ENCODE measurements at places on chromosomes 2 and 18. TPM values are rescaled to one million over a fixed set of nuclear protein-coding genes. Genes with fewer than 3 reads are reported as not detected.

- no peak for DNase-seq
Observed at GRCh38 chr18:59792353-59792752, 95.1 kb upstream of the CCBE1 start.

The SCN2A gene
- not detected for total RNA-seq

DNA sequence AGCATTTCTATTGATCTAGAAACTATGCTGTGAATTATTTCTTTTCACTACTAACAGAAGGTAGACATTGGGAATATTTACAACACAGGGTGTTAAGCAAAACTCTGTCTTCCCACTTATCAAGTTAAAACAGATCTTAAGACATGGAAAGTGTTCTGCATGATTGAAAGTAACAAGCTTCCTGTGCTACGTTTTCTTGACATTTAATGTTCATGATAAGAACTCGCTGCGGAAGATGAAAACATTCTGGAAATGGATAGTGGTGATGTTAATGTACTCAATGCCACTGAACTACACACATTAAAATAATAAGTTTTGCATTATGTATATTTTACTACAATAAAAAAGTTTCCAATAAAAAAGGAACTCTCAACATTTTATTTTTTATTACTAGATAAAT, 74.4 kb upstream of the SCN7A start:
- no peak for DNase-seq

DNA sequence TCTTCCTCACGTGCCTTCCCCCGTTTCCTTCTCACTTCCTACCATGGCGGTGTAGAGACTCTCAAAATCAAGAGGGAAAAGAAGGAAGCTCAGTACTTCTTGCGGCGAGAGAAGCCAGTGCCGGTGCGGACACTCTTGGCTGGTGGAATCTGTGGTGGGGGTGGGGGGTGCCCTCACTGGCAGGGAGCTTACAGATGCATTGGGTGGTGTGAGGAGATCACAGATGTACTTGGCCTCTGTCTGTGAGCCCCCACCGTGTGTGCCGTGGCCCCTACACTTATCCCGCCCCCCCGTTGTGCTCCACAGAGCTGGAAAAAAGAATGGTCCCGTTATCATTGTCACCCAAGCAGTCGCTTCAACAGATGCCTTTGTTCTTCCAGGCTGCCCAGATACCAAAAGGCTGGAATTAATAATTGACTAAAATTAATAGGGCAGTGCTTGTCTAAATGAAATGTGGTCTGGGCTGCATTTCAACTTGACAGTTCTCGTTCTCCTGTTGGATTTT, 79.8 kb downstream of the VAPA start:
- DNase-seq = no peak

GRCh38 chr2:97797355-97797754, 84.0 kb downstream of the ZAP70 start:
- DNase-seq = no peak

GRCh38 chr2:175889701-175890302, 112.3 kb downstream of the LNPK start:
- no peak for DNase-seq

DNA sequence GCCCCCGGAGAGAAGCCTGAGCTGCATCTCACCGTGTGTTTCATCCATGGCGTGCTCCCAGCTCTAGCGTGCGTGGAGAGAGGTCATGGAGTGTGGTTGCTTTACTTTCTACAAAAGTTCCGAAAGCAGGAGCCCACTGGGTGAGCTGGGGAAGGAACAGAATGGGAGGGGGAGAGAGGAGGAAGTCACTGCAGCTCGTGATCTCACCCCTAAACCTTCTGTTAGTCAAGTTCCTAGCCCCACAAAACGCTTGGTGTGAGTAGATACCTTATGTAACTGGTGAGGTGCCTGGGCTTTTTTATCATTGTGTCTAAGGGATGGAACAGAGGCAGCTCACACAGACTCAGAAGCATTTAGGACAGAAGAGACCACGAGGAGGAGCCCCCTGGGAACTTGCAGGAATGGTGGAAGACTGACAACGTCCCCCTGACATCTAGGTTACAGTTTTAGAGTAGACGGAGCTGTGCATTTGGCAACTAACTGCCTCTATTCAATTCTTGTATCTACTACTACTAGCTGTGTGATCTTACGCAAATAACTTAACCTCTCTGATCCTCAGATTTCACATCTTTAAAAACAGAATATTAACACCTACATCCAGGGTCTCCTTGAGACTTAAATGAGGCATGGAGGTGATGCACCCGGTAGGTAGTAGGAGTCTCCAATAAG, 123.3 kb downstream of the ARL4C start:
- no peak for DNase-seq

- no peak for DNase-seq
Observed at GRCh38 chr2:230974096-230974913, 21.6 kb upstream of the SPATA3 start.

DNA sequence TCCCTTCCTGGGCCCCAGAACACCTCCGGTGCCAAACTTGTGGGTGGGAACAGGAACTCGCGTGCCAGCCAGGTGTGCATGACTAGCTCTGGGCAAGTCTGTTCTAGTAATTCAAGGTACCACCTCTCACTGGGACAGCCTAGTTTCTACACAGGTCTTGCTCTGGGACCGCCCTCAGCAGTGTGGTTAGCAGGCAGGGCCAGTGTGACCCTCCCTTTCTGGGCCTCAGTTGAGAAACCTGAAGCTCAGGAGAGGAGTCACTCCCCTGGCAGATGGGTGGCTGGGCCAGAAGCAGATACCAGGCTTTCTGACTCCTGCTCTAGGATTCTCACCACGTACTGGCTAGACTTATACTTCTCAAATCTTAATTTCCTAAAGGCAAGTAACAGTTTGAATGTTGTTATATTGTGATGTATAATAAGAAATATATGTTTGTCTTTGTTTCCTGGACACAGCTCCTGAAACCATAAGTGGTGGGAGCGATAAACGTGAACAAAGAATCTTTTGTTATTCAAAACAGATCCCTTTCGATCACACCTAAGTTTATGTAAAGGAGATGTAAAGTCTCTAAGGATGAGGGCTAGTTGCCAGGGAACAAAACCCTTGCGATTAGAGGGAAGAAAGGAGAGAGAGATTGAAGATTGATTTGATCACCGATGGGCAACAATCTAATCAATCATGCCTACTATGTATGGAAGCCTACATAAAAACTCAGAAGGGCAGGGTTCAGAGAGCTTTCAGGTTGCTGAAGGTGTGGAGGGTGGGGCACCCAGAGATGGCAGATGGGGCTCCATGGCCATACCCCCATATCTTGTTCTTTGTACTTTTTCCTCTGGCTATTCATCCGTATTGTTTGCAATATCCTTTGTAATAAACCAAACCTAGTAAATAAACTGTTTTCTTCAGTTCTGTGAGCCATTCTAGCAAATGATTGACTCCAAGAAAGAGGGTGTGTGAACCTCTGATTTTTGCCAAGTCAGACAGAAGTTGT, 952 bp upstream of the UGT1A6 start:
- DNase-seq = no peak

The COLEC12 gene
- 8.4 TPM for total RNA-seq

The MAB21L4 gene
- total RNA-seq = not detected

The UGT1A3 gene
- not detected for total RNA-seq

The ERBB4 gene
- 14.0 TPM for total RNA-seq

DNA sequence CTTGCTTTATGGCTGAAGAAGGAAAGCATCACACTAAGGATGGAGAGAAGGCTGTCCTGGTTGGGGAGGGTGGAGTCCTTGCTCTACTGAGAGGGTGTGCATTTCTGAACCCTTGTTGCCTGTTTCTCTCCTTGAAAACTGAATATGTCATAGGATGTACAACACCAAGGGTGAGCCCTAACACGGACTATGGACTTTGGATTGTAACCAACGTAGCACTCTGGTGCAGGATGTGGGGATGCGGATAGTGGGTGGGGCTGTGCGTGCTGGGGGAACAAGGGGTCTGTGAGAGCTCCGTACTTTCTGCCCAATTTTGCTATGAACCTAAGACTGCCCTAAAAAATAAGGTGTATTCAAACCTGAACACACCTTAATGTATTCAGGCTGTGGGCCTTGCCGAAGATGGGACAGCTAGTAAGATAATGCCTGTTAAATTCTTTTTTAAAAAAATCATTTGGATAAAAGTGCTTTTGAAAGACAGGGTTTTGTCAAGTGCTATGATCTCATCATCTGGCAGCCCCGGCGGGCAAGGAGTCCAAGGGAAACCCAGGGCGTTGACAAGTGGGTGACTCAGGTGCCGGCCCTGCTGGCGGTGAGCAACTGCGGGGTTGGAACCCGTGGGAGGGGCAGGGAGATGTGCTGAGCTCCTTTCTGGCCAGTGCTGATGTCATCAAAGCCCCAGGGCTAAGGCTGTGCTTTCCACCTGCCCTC, 54.0 kb downstream of the GATA6 start:
- peak; percentile 56 for DNase-seq

The HOXD11 gene
- not detected for total RNA-seq

- peak; percentile 91 for DNase-seq
Observed at GRCh38 chr2:74502720-74503505, 3.5 kb upstream of the LBX2 start.

DNA sequence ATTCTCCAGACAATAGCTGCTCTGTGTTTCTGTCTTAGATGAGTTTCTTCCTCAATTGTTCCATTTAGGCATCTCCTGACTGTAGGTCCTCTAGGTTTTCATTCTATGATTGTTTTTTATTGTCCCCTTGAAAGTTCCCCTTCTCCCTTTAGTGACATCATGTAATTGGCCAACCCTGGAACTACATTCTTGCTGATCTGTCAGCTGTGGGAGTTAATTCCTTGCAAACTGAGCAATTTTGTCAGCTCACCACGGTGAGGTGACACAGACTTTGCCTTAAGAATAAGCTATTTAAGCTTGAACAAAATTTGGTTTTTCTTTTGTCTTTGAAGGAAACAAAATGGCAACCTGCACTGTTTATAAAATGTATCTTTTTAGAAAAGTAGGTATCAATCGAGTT, 95.9 kb downstream of the TXNL1 start:
- no peak for DNase-seq

- DNase-seq = no peak
Observed at GRCh38 chr2:216839688-216840087, 20.2 kb downstream of the TNP1 start.

DNA sequence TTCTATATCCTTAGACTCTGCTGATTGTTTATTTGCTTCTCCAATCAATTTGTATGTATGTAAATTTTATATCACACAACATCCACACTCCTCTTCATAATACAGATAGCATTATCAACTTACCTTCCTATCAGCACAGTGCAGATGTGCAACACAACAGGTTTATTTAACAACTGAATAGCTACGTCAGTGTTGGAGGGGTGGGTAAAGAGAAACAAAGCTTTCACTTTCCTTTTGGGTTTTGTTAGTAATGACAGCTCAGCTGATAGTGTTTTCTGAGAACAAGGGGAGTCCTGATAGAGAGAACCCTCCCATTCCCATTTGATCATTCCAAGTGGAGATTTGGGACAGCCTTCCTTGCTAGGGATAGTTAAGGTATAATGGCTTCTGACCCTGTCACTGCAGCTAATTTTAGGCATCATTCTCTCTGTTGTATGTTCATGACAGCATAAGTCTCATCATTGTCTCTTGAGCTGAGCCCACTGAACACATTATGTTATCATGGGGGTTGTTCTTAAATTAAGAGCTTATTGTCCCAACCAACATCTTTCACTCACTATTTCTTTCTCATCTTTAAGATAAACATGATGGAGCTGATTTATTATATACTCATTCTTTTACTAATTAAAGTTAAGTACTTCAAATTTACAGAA, 227.7 kb downstream of the GPD2 start:
- no peak for DNase-seq

- DNase-seq = no peak
Observed at GRCh38 chr2:21427606-21428005, 303.8 kb downstream of the TDRD15 start.

DNA sequence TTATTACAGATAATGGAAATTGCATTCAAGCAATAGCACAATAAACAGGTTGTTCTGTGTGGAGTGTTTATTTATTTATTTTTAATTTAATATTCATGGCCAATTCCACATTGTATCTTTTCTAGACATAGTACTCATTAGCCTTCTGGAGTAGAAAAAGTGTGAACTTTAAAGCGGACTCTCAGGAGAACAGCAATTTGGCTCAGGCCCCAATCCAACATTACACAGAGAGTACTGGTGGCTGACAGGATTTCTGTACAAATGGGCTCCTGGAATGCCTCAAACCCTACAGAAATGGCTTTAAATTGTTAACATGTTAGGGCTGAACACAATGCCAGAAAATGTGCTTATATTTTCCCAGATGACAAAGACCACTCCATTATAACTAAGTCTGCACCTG, 533.9 kb upstream of the NXPH2 start:
- no peak for DNase-seq

The ITGB6 gene
- total RNA-seq = 0.75 TPM

- no peak for DNase-seq
Observed at GRCh38 chr2:127594116-127594591, 51.8 kb upstream of the GPR17 start.

GRCh38 chr18:6557770-6558248, 143.1 kb upstream of the L3MBTL4 start:
- DNase-seq = no peak

DNA sequence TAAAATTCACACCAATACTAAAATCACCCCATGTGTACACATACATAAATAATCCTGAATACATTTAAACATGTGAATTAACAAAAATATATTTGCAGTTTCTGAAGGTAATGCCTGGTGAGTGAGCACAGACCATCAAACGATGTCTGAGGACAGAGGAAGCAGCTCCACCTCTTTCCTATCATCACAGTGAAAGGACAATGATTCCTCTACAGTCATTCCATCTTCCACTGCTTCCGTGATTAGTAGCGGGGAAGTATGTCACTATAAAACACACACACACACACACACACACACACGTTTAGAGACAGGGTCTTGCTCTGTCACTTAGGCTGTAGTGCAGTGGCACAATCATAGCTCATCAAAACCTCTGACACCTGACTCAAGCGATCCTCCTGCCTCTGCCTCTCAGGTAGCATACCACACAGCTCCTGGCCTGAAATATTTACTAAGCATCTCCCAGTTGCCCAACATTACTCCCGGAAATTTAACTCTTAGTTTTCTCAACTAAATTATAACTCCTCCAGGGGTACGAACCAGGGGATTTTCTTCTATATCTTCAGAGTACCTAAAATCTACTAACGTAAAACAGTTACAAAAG, 12.8 kb downstream of the FAM210A start:
- DNase-seq = no peak

- DNase-seq = no peak
Observed at GRCh38 chr2:88967844-88968243, 276.4 kb downstream of the RPIA start.

- DNase-seq = no peak
Observed at GRCh38 chr2:45902781-45903375, 251.4 kb downstream of the PRKCE start.

The GRB14 gene
- 18.0 TPM for total RNA-seq

The GREB1L gene
- 14.8 TPM for total RNA-seq

The RNF125 gene
- 1.1 TPM for total RNA-seq

GRCh38 chr2:132609101-132609890, 60.7 kb downstream of the LYPD1 start:
- no peak for DNase-seq

The UGT1A5 gene
- not detected for total RNA-seq

GRCh38 chr2:217996361-217996760, 6.4 kb downstream of the TNS1 start:
- DNase-seq = no peak

GRCh38 chr2:219437690-219438206, 3.1 kb downstream of the SPEG start:
- no peak for DNase-seq

- DNase-seq = no peak
Observed at GRCh38 chr2:149281441-149281840, 48.9 kb upstream of the LYPD6 start.
